Activated CD4-positive, alpha-beta T cell treated with anti-CD3 and anti-CD28 coated beads for 36 hours (primary cell): ENCODE measurements at places on chromosomes 7 and 10.

DNA sequence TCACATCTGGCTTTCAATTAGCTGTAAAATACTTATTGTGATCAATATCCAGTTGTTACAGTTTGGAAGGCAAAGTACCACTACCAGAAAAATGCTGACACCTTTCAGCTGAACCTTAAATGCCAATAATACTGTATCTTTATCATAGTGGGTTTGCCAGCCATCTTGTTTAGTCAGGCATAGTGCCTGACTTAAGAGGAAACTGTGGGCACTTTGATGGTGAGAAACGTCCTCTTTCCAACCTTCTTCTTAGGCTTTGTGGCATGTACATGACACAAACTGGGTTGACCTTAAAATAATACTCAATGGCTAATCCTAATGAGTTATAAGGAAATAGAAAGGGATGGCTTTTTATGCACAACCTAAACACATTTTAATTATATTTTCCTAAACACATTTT lies 52.3 kb upstream of the PRR15 start:
- no peak for DNase-seq

DNA sequence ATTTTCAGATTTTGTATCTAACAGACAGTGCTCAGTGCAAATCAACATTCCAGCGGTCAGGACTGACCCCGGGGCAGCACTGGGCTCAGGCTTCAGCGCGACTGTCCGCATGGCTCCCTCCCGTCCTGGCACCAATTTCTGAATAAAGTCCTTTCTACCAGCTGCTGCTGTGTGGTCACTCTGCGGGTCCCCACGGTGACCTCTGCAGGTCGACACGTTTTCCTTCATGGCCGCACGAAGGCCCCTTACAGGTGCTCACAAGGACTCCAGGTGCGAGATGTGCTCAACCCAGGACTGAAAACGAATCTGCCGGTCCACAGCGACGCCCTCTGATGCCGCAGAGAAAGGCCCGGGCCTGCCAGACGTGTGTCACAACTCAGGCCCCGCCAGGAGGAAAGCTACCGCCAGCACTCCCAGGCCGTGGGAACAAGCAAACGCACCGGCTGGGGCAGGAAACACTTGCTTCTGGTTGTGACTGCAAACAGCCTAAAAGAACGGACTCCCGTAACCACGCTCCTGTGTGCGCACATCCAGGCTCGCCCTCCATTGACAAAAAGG lies 3.7 kb upstream of the UTF1 start:
- DNase-seq = peak; percentile 67

DNA sequence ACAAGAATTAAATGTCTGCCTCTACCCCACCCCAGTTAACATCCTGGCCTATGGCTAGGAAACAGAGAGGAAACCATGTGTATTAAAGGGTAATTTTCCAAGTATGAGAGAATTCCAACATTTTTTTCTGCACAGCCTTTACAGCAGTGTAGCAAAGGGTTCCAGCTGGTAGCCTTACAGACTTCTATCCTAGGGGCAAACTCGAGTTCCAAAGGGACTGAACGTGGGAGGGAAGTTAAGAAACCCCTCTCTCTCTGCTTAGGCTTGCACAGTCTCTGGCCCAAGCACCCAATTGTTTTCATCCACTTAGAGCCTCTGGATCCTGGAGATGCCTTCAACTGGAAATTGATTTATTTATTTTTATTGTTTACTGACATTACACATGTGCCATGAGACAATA lies 60.3 kb downstream of the SLC16A12 start:
- no peak for DNase-seq

DNA sequence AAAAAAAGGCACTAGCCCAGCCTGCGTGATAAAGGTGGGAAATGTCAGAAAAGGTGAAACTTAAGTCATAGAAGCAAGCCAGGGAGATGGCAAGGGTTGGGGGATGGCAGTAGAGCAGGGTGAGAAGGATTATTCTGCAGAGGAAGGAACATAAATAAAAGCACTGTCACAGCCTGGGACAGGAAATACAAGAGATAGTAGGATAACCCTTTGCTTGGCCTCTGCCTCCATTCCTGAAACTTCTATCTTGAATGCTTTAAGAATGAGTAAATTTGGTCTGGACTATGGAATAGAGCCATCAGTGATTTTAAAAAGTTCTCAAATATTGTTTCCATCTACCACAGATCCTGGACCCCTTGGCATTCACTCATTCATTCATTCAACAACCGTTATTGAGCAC lies 50.0 kb downstream of the ABCC2 start:
- DNase-seq = no peak

- no peak for DNase-seq
These were observed 63.6 kb downstream of the ARHGAP22 start for GRCh38 chr10:48541144-48541795.
